ENCODE measurements at places on chromosomes 12 and 14.

DNA sequence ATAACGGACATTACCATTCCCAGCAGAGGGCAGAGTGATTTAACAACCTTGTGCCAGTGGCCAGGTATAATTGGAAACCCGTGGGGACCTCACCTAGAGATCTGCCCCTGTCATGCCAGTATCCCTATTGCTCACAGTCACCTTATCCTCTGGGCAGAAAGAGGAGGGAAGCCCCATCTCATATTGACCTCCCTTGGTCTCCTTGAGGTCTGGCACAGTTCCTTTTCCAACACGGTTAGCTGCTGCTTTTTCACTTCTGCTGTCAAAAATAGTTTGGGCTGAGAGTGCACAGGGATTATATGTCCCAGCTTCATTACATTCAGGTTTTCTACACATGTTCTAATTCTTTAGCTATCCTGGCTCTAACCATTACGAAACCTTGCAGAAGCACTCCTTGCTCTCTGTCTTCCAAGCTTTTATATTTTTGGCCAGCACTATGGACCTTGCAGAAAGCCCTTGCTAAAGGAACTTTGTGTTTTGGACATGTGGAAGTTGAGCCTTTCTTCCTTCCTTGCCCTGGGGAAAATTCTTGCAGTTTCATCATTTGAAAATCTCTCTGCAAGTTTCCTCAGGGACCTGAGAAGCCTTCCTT is 111.7 kb upstream of the MIS18BP1 start:
- DNase-seq: no peak

DNA sequence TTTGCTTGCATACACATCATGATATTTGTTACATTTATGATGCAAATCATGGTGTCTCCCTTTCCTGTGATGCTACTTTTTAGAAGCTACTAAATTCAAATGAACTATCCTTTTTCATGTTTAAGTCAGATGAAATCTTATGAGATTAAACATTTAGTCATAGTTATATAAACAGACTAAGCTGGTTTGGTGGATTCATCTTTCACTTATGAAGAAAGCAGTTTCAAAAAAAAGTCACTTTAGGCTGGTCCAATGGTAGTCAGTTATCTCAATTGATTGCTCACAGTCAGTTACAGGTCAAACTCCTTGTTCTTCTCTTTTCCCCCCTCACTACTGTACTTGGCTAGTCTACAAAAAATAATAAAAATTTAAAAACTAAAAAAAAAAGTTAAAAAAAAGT is 19.7 kb downstream of the SYCP3 start:
- no peak for DNase-seq

DNA sequence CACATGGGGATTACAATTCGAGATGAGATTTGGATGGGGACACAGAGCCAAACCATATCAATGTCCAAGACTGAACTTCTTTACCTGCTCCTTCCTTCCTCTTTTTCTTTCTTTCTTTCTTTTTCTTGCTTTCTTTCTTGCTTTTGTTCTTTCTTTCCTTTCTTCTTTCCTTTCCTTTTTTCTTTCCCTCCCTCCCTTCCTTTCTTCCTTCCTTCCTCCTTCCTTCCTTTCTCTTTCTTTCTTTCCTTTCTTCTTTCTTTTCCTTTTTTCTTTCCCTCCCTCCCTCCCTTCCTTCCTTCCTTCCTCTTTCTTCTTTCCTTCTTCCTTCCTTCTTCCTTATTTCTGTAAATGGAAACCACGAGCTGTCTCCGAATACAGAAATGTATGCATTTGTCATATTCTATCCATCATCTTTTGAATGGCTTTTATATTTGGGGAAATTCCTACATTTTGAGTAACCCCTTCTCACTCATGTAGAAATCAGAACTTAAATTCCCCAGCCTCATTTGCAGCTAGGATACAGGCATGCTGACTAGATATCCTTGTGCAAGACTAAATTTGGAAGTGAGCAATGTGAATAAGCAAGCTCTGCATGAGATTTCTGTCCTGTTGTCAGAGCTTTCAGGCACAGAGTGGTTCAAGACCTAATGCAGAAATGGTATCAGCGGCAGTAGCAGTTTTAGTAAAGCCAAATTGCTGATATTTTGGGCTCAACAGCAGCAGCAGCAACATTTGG is 11.5 kb downstream of the GPR33 start:
- no peak for DNase-seq

- no peak for DNase-seq
Measured at GRCh38 chr12:110426406-110426805, 22.9 kb upstream of the ANAPC7 start.

DNA sequence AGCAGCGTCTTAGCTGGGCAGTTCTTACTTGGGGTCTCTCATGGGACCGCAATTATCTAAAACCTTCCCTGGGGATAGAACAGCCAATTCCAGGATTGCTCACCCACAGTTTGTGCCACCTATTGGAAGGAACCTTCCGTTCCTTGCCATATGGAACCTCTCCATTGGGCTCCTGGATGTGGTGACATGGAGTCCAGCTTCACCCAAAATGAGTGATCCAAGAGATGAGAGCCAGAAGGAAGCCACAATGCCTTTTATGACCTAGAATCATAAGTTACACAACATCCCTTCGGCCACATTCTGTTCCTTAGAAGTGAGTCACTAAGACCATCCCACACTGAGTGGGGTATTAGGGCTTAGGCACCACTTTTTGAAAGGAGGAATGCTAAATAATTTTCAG is 164.4 kb downstream of the FBXL14 start:
- DNase-seq: no peak

DNA sequence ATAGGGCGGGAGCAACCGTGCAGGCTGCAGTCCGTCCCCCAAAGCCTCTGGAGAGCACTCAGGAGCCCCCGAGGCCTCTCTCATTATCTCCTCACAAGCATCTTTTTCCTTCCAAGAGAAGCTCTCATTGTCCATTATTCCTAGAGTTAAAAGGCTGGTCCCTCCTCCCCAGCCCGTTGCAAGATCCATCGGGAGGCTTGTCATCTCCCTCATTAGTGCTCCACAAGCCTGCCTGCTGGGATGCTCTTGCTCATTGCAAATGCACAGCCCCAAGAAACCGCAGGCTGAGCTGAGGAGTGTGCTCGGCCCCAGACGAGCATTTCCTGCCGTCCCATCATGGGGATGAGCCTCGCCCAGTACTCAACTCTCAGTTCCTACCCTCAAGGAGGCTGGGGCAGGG is 23.3 kb downstream of the NUAK1 start:
- DNase-seq: no peak

DNA sequence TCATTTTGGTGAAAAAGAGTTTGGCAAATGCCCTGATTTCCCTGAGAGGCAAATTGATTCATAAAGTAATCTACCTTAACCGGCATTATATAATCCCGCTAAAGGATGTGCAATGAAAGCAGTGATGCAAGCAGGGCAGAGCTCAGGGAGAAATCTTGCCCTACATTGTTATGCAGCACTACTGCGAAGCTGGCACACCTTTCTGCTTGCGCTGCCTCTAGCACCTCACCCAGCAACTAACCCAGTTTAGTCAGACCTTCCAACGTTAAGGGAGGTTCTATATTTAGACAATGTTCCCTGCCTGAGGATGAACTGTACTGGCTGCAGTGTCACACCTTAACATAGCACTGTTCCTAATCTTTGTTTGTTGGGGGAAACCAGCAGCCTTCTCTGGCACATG is 60.8 kb upstream of the CCDC196 start:
- DNase-seq: no peak

- DNase-seq: no peak
Measured at GRCh38 chr12:108635997-108636808, 2.5 kb upstream of the SELPLG start.

GRCh38 chr14:49928015-49928414 is 35.1 kb downstream of the ARF6 start:
- no peak for DNase-seq

DNA sequence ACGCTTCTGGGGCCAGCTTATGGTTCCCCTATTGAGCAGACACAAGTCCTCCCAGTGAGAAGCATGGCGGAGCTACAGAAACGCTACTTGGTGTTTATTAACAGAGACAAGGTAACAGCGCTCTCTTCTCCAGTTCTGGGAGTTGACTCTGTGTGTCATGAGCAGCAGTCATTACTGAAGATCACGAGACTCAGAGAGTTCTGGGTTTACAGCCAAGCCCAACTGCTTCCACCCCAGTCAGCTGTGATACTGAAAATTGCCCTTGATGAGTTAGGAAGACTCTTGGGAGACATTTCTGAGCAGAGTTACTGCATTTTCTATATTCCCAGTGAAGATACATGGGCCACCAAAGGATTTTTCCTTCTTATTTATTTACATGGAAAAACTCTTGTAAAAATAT is 48.6 kb downstream of the CFAP251 start:
- DNase-seq: no peak

DNA sequence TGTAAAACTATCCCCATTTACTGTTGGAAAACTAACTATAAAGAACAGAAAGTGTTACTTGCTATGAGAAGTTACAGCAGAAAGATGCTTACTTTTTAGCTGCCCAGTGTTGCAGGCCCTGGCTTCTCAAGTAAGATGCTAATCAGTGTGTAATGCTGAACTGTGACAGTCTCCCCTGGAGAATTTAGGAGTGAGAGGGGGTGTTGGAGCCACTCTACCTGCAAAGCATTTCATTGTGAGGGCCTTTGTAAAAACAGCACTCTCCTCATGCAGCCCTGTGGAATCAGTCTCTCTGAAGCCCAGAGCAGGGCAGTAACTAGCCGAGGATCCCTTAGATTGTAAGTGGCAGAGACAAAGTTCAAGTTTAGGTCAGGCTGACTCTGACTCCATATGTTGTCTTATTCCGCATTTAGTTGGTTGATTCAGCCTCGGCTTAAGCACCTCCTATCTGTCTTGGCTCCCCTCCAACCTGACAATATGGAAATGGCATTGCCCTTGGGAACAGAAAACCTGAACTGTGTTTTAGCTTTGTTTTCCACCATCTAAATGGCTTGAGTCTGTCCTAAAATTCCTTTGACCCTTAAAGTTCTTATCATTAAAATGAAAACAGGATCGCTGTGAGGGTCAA is 141.3 kb downstream of the PRKCH start:
- no peak for DNase-seq

GRCh38 chr12:88579161-88579517 is 1.1 kb downstream of the KITLG start:
- no peak for DNase-seq

DNA sequence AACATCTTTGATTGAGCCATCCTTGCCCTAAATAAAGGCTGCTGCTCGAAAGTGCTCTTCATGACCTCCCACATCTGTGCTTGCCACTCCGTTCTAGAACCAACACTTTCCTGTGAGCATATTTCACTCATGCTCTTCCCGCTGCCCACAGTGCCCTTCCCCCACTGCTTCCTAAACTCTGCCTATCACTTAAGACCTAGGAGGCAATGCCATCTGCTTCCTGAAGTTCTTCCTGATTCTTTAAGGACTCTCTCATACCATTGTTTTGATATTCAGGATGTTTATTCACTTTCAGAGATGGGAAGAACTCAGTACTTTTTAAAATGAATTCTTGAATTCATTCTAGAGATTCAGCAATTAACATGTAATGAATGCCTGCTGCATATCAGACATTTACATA is 49.9 kb downstream of the ZFYVE21 start:
- DNase-seq: no peak

DNA sequence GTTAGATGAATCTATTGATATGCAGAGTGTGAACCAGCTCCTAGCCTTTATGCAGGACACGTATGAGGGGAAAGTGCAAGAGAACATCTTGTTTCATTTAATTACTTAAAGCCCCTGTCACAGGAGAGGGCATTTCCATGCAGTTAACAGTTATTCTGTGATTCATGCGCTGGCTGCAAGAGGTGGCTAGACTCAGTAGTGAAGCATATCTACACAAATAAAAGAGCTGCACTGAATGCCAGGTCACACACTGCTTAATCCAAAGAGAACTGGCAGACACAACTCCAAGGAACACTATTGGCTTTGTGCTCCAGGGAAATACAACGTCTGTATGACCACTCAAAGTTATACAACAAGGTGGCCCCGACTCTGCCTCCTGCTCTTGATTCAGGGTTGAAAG is 394.1 kb downstream of the C12orf75 start:
- no peak for DNase-seq

DNA sequence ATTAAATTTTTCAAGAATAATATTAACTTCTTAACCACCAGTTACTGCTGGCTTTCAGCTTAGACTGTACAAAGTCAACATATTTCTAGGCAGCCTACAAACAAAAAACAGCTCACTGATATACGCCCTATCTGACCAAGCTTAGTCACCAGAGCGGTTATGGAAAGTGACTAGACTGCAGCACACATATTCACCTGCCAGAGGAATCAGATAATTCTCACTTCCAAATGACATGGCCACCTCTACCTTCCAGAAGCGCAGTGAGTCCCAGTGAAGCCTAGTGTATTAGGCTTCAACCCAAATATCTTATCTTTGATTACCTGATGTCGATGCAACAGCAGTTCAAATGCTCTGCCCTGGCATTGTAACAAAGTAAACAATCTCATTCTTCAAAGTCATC is 8.5 kb downstream of the STXBP6 start:
- no peak for DNase-seq

DNA sequence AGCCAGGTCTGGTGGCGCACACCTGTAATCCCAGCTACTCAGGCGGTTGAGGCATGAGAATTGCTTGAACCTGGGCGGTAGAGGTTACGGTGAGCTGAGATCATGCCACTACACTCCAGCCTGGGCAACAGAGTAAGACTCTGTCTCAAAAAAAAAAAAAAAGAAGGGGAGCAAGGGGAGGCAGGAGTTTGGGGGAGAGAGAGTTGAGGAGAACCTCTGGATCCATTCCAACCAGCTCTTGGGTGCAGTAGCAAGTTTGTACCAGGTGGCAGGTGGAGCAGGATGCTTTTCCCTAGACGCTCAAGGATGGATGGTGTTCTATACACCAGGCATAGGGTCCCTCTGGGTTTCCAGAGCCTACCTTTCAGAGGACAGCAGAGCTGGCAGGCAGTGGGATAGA is 1.9 kb downstream of the NFE2 start:
- no peak for DNase-seq

DNA sequence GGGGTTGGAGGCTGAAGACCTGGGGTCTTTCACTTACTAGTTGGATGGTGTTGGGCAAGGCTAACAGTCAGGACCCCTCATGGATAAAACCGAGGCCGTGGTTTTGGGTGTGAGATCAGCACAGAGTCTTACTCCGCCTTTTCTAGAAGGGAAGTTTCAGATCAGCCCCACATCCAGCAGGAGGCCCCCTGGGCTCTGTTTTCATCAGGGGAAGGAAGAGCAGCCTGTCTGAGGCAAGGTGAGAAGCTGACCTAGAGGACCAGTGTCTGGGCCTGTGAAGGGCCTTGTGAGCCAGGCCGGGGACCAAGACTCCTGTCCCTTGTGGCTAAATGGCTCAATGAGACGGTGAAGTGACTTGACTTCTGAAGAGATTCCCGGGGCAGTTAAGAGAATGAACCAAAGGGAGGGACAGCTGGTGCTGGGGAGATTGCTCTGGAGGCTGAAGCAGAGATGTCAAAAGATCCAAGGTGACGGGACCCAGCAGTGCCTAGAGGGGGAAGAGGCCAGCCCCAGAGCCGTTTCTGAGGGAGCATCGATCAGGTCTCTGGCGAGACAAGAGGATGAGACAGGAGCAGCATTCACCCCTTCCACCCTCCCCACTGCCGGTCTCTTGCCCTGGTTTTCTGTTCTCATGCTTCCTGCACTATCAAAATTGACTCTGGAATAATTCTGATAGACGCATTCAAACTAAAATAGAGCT is 40.1 kb upstream of the TSPAN9 start:
- DNase-seq: no peak
